ENCODE measurements at places on chromosomes 4 and X. TPM values are rescaled to one million over a fixed set of nuclear protein-coding genes. Genes with fewer than 3 reads are reported as not detected.

The ACOT9 gene
- total RNA-seq = 6.1 TPM

DNA sequence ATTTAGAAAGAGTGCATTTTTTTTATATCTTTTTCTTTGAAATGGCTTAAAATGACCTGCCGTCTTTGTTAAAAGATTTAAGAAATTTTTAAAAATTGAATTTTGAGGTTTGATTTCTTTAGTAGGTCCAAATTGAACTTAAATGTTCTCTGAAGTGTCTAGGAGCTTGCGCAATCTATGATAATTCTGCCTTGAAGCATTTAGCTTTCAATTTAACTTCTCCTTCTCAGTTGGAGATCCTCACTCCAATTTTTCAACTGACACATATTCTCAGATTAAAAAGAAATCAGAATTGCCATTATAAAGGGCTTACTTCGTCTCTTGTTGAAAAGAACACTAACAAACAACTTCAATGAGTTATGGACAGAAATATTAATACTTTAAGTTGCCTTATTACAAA, 273.5 kb downstream of the TMA16 start:
- no peak for DNase-seq

DNA sequence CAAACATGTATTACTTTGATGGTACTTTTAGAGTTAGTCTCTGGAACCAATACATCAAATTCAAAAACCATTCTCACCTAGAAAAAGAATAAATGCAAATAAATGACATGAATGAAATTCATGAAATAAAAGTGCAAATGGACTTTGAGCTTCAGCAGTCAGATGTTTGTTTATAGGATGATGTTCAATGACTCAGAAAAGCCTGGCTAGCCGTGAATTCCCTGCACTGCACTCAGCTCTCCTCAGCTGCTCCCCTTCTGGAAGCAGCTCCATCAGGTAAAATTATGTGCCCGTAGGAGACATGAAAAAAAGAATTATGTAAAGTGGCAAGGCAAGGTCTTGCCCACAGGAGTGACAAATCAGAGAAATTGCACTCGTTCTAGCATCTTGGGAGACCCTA, 390.6 kb downstream of the GPM6A start:
- DNase-seq = peak; percentile 3

The FGA gene
- not detected for total RNA-seq

DNA sequence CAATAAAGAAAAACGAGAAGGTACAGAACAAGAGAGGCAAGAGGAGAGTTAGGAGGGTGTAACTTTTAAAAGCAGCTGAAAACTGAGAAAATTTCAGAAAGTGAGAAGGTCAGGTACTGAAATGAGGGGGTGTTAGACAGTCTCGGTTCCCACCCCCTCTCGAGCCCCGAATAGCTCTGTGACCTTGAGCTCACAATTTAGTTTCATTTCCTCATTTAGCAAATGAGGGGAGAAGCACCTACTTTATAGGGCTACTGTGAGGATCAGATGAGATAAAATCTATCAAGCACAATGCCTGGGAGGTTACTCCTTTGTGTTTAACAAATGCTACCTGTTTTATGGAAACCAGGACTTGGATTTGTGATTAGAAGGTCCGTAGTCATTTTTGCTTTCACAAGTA, 4.9 kb downstream of the UGT8 start:
- peak; percentile 66 for DNase-seq

- DNase-seq = no peak
These were observed 216.5 kb upstream of the AADAT start for GRCh38 chr4:170306208-170306607.

The CLGN gene
- total RNA-seq = 0.05 TPM

The SLC35A2 gene
- 66.8 TPM for total RNA-seq

DNA sequence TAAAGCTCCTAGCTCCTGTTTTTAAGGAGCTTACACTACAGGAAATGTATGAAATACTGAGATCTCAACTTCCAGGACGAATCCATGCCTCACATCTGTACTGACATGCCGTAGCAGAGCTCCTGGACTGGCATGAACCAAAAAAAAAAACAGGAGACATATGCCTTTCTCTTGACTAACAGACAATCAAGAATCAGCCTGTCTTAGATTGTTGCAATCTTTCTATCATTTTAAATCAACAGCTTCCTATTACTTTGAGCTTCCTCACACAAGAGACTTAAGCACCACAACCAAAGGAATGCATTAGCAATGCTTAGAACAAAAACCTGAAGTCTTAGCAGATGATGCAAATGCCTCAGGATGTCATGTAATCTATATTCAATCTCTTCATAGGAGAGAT, 34.7 kb upstream of the AREG start:
- no peak for DNase-seq

DNA sequence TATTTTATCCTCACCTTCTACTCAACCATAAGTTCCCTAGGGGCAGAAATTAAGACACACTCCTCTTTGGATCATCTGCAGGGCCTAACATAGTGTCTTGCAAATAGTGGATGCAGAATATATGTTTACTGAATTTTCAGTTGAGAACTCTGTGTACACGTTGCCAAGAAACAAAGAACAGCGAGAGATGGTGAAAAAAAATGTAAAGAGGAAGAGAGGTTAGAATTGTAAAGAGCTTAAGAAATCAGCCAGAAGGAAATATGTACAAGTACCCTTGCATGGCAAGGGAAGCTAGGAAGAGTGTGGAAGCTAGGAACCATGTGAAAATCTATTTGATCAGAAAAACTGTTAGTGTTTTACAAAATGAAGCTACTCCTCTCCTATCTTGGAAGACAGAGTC, 431.0 kb downstream of the SMARCA1 start:
- DNase-seq = no peak

DNA sequence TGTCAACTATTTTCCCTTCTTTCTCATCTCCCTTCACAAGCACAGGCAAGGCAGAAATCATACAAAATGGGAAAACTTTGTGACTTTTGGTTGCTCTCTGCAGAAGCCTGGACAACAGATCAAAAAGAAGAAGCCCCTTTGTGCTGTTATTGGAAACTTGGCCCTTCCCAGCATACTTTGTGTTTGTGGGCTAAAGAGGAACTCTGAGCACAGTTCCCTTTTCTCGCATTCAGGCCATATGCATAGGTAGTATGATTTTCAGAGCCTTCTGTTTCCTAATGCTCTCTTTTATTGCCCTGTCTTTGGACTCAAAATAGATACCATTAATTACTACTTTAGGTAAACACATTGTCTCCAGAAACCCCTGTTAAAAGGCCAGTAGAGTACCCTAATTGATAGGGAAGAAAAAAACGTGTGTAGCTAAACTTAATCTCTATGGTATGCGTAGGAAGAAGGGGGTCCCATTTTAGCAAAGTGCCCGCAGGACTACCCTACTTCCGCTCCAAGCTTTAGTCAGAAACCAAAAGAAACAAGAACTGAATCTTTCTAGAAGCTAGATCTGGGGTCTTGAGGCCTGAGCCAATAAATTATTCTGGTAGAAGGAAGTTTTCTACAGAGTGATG, 26.6 kb downstream of the VSIG4 start:
- DNase-seq = no peak

GRCh38 chr4:3775005-3775404, 8.8 kb downstream of the ADRA2C start:
- DNase-seq = no peak

DNA sequence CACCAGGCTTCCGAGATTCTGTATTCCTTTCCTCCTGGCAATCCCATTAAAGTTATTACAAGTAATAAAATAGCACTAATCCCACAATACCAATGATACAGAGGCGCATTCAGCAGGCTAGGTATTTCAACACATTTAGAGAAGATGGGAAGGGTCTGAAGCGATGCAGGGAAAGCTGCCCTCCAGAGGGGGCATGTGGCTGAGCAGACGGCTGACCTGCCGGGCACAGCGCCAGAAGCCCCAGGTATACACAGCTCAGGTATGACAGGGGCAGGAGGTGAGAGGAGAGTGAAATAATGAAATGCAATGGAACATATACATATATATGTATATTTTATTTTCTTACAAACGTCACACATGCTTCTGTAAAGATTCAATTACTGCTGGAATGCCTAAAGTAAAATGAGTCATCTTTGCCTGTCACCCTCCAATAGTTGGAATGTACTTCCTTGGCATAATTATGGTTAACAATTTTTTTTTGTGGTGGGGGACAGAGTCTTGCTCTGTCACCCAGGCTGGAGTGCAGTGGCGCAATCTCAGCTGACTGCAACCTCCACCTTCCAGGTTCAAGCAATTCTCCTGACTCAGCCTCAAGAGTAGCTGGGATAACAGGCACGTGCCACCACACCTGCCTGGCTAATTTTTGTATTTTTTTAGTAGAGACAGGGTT, 21.3 kb upstream of the CDKN2AIP start:
- no peak for DNase-seq

The TMEM31 gene
- not detected for total RNA-seq

DNA sequence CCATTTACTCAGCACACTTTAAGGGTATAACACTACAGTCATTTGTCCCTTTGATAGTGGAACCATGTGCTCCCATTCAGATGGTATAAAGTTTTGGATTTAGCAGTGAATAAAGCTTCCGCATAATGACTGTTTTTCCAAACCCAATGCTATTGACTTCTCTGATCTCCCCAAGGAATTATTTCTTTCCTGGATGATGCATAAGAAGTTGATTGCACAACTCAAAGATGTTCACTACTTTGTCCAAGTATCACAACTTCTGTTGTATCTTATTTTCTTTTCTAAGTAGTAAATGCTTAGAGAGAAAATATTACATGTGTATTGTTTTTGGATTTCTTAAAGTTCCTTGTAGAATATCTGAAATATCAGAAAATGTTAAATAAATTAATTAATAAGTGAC, 300.2 kb downstream of the GPM6A start:
- no peak for DNase-seq

DNA sequence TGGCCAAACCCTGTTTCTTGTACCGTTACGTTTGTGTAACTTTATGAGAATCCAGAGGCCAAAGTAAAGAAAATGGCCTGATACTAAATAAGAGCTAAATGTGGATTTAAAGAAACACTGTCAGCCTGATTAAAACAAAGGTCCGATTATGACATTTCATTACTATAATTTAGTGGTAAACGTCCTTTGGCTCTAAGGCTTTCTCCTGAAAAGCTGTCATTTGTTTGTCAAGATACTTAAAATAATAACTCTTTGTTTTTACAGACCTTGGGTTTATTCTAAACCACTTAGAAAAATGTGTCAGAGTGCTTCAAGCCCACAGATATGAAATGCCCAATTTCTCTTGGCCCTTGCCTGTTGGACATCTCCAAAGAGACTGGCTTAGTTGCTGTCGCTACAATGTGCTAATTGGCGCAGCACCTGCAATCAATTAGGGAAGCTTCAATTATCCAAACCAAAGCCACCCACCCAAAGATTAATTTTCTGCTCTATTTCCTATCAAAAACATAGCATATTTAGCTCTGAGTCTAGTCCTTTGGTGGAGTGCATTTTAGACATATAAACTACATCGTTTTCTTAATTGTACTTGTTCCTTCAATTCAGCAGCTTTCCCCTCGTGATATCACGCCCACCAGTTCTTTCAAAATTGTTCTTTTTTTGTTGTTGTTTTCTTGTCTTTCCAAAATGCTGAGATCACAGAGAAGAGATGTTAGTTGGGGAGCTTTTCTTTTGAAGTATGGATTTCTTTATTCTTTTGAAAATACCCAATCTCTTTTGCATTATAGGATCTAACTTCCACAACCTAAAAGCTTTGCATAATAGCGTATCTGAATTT, 13.6 kb downstream of the SMIM20 start:
- no peak for DNase-seq

DNA sequence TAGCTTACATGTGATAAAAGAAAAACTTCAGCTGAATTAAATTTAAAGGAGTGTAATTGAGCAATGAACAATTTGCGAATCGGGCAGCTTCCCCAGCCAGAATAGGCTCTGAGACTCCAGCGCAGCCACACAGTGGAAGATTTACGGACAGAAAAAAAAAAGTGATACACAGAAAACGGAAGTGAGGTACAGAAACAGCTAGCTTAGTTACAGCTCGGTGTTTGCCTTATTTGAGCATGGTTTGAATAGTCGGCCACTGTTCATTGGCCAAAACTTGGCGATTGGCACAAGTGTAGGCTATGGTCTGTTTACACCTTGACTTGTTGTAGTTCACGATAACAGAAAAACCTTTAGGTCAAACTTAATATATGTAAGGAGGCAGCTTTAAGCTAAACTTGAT, 16.7 kb upstream of the SUPT20HL1 start:
- no peak for DNase-seq

DNA sequence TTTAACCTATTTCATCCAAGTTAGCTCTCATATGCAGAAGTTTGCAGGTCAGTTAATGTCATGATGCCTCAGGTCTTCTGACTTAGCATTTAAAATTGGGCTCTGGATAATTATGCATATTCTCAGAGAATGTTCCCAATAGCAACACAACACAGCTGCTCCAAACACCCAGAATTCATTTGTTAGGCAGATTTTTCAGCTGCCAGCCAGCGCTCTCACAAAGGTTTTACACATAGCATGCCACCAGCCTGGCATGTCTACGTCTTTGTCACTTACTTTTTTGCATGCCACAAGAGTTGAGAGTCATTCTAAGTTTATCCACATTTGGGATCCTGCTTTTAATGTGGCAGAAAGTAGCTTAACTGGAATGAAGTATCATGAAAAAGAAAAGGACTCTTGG, 84.8 kb downstream of the LIMCH1 start:
- no peak for DNase-seq

- DNase-seq = no peak
These were observed 62.3 kb upstream of the DKK2 start for GRCh38 chr4:107098401-107098800.

DNA sequence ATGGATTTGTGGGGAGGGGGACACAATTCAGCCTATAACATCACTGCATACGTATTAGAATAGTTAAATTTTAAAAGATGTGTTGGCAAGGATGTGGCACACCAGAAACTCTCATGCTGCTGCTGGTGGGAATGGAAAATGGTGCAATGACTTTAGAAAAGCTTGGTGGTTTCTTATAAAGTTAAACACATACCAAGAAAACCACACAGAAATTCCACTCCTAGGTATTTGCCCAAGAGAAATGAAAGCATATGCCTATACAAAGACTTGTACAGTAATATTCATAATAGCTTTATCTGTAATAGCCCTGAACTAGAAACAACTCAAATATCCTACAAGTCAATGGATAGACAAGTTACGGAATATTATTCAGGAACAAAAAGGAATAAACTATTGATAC, 71.3 kb upstream of the PDHA1 start:
- DNase-seq = no peak

The EOLA2 gene
- 45.6 TPM for total RNA-seq

The ADH1A gene
- not detected for total RNA-seq

DNA sequence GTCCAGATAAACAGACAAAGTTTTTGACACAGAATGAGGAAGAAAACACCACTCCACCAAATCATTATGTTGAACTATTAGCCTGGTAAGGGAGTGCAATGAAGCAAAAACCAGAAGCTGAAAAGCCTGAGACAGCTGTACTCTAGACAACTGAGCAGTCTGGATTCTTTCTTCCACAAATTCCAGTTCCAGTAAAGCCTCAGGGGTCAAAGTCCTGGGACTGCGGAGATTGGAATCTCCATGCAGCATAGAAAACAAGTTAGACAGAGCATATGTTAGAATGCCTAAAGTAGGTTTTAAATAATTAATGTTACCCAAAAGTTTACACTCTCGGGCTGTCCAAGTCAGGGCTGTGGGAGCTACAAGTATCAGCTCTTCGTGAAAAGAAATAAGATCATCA, 263.2 kb downstream of the TECRL start:
- peak; percentile 72 for DNase-seq
